ENCODE measurements at places on chromosomes 2 and 18. TPM values are rescaled to one million over a fixed set of nuclear protein-coding genes. Genes with fewer than 3 reads are reported as not detected.

PPP1R7 gene
- total RNA-seq = 53.4 TPM

ERMN gene
- 12.2 TPM for total RNA-seq

PIEZO2 gene
- 0.13 TPM for total RNA-seq

ECEL1 gene
- 0.15 TPM for total RNA-seq

CRYBA2 gene
- total RNA-seq = not detected

ALPG gene
- not detected for total RNA-seq

MFF gene
- total RNA-seq = 57.6 TPM

SIX2 gene
- not detected for total RNA-seq

C2orf81 gene
- 7.5 TPM for total RNA-seq

SERPINB13 gene
- not detected for total RNA-seq

PDE11A gene
- total RNA-seq = not detected

CAD gene
- 65.4 TPM for total RNA-seq

PIAS2 gene
- 27.2 TPM for total RNA-seq

KIAA2012 gene
- not detected for total RNA-seq

ALKAL2 gene
- not detected for total RNA-seq

CYP1B1 gene
- not detected for total RNA-seq

TPO gene
- 0.18 TPM for total RNA-seq

B3GNT7 gene
- 0.30 TPM for total RNA-seq

MOGAT1 gene
- not detected for total RNA-seq

CPO gene
- total RNA-seq = not detected

ROCK2 gene
- 17.1 TPM for total RNA-seq

STRADB gene
- total RNA-seq = 18.0 TPM

SLC38A11 gene
- total RNA-seq = not detected

DSG2 gene
- 0.53 TPM for total RNA-seq

MC2R gene
- not detected for total RNA-seq

GKN1 gene
- total RNA-seq = not detected

EPC2 gene
- total RNA-seq = 58.4 TPM

LYG2 gene
- total RNA-seq = not detected

PRKAG3 gene
- total RNA-seq = not detected

LRP2 gene
- not detected for total RNA-seq

ID2 gene
- 65.2 TPM for total RNA-seq

CD8B gene
- total RNA-seq = 50.8 TPM

UGT1A7 gene
- not detected for total RNA-seq

PROM2 gene
- total RNA-seq = 0.40 TPM

TEKT4 gene
- not detected for total RNA-seq

SKOR2 gene
- not detected for total RNA-seq

ACADL gene
- total RNA-seq = not detected

EMX1 gene
- not detected for total RNA-seq

ELOA2 gene
- total RNA-seq = not detected

ZNF236 gene
- total RNA-seq = 24.6 TPM

PLEK gene
- total RNA-seq = 5.1 TPM

RAB17 gene
- 0.73 TPM for total RNA-seq

GAREM2 gene
- 2.9 TPM for total RNA-seq

DSC1 gene
- total RNA-seq = 4.2 TPM

GIGYF2 gene
- 57.8 TPM for total RNA-seq

ALPP gene
- total RNA-seq = not detected

HAAO gene
- total RNA-seq = 0.72 TPM

RAB6C gene
- not detected for total RNA-seq

C18orf32 gene
- total RNA-seq = 40.2 TPM

COPS7B gene
- 53.1 TPM for total RNA-seq

REG3G gene
- total RNA-seq = 0.32 TPM

CCDC85A gene
- total RNA-seq = not detected

GAREM1 gene
- 0.26 TPM for total RNA-seq

RIT2 gene
- not detected for total RNA-seq

ABCB11 gene
- total RNA-seq = 0.03 TPM

IL36A gene
- total RNA-seq = not detected
